ENCODE measurements at places on chromosomes 5 and 9.

- no peak for DNase-seq
Observed at GRCh38 chr5:538801-539468, 14.7 kb upstream of the SLC9A3 start.

DNA sequence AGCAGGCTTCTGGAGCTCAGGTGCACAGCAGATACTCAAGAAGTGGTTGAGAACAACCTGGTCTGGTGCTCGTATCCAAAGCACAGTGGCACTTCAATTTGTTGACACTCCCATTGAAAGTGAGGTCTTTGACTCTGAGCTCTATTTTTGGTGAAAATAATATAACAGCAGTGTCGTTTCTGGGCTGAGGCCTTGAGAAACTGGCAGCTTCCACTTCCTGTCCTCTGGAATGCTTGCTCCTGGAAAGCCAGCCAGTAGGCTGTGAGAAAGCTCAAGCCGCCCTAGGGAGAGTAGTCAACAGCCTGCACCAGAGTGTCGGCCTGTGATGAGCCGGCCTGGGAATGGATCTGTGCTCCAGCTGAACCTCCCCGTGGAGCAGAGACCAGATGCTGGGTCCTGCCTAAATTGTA, 6.8 kb upstream of the SUSD3 start:
- peak; percentile 9 for DNase-seq

- no peak for DNase-seq
Observed at GRCh38 chr9:96031366-96031824, 155.9 kb downstream of the ERCC6L2 start.

DNA sequence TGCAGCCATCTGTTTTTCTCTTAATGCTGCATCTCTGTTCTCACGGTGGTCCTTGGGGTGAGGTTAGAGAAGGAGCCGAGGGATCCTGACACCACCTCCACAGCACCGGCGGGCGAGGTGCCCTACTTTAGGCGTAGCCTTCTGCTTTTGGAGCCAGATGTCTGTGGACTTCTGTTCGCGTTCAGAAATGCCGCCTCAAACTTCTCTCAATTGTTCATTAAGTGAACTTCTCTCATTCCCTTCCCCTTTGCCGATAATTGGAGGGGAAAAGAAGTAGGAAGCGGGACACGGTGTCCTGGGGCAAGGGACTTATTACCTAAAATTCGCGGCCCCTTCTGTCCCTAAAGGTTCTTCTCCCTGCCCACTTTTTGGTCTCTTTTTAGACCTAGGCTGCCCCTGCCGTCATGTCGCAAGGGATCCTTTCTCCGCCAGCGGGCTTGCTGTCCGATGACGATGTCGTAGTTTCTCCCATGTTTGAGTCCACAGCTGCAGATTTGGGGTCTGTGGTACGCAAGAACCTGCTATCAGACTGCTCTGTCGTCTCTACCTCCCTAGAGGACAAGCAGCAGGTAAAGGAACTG, 455 bp downstream of the KIF20A start:
- no peak for DNase-seq

- DNase-seq: no peak
Observed at GRCh38 chr9:33686942-33687341, 108.4 kb upstream of the PRSS3 start.

GRCh38 chr9:72954431-72955125, 1.7 kb upstream of the ALDH1A1 start:
- no peak for DNase-seq

DNA sequence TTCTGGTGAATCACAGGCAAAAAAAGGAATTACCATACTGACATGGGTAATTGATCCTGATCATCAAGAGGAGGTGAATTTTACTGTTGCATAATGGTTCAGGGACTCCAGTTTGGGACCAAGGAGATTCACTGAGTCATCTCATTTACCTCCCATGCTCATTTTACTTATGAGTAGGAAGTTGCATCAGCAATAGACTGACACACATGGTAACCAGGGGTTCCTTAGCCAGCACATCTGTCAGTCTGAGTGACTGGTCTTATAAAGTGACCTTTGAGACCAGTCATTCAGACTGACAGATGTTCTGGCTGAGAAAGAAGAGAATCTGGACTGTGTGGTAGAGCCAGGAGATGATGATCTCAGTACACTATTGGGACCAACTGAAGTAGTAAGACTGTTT, 384.6 kb upstream of the CD180 start:
- no peak for DNase-seq

DNA sequence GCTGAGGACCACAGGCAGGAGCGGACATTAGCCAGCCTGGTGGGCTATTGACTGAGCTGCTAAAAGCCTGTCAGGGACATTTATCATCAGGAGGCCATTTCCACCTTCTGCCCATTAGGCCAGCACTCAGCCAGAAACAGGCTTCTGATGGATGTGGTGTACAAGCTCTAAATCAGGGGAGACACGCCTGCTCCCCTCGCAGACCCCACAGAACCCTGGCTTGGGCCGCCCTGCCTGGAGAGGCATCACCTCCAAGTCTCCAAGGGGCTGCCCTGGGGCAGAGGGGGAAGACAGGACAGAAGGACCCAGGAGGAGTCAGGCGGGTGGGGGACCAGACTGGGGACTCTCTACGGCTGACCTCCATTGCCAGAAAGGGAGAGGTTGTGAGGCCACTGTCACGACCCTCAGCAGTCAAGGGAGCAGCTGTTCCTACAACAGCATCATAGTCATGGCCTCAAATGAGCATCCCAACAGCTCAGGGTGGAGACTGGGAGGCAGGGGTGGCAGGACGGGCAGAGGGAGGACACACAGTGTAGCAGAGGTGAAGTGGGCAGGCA, 24.0 kb upstream of the TRIM14 start:
- DNase-seq: no peak

DNA sequence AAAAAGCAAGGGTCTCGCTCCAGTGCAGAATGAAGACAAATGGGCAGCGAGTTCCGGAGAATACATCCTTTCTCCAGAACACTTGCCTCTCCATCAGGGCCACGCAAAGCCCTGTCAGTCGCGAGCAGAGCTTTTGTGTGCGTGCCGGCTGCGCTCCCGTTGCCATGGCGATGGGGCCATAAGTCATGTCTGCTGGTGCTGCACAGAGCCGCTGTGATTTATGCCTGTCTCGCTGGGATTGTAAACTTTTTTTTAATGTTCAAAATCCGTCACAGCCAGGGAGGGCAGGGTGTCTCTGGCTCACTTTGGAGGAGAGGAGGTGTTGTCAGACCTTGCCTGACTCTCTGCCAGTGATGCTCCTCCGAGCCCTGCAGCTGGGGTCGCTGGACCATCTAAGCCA, 272.7 kb downstream of the TRIM32 start:
- DNase-seq: no peak
